ENCODE measurements at places on chromosomes 2 and 18. TPM values are rescaled to one million over a fixed set of nuclear protein-coding genes. Genes with fewer than 3 reads are reported as not detected.

The ATL2 gene
- 113 TPM for total RNA-seq

The TNS1 gene
- 302 TPM for total RNA-seq

The RNASEH1 gene
- 27.6 TPM for total RNA-seq

The IGFBP5 gene
- total RNA-seq = 101 TPM

The PAX3 gene
- total RNA-seq = not detected

All from adrenal gland (tissue), 19 donors.